Calu3 (cell line): ENCODE measurements at places on chromosomes 1 and 21.

- DNase-seq = no peak
Observed at GRCh38 chr1:243441601-243442000, 185.8 kb downstream of the SDCCAG8 start.

DNA sequence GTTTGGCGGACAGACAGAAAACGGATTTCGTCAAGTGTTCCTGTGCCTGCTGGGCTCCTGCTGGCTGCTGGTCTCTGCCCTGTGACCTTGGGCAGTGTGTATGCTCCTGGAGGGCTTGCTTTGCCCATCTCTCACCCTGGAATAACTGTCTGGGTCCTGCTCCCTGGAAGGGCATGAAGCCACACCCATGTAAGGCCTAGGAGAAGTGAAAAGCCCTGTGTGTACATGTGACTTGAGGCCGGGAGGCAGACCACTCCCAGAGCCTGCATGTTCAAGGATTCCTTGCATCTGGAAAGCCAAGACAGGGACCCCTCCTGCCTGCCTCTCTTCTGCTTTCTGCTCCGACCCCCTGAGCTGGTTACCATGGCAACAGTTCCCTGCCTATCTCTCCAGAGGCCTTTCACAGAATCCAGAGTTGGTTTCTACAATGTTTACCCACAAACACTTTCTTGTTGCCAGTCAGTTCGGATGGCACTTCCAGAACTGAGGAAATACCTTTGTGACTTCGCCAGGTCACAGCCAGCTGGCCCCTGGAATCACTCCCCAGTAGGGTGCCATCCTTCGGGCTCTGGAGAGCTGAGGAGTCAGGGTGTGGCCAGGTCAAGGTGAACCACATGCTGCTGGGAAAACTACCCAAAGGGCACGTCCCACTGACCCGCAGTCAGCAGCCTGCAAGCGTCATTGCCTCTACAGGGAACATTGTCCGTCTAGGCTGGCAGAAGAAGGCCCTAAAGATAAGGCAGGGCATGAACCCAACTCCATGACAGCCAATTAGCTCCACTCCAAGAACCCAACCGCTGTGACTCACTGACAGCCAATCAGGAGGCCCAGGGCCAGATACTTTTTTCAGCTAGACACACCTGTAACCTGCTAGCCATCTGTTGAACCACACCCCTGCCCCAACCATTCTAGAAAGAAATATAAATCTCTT, 14.7 kb upstream of the GPR37L1 start:
- peak; percentile 77 for DNase-seq

DNA sequence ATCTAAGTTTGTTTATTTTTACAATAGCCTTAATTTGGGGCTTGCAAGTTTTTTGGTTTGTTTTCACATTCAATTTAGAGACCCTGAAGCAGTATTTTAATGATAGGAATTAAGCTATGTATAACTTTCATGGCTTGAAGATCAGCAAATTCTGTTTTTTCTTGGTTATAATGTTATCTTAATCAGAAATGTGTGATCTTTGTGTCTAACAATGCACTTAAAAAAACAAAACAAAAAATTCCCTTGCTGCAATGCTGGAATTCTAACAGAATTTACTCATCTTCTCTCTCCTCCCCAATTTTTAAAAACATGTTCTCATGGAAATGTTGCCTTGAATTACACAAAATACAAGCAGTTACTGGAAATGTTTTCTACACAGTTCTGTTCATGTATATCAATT, 113.1 kb downstream of the OLFML2B start:
- no peak for DNase-seq

GRCh38 chr1:62230718-62231117, 36.1 kb downstream of the L1TD1 start:
- DNase-seq = peak; percentile 44

GRCh38 chr1:178630417-178630816, 94.6 kb upstream of the RALGPS2 start:
- DNase-seq = no peak

DNA sequence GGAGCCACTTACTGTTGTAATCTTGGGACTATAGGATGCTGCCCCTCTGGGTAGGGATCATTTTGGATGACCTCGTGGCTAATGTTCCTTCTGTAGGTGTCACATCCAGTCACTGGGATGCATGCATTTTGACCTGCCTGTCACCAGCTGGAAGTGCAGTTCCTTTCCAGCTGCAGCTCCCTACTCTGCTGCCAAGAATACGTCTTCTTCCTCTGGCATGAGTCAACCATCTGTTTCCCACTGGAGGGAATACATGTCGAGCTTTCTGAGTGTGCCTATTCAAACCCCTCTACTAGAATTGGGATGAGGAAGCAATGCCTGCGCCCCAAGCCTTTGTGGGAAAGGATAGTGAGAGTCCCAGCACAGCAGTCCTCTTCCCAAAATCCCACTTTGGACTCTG, 415.5 kb upstream of the ADAMTS5 start:
- DNase-seq = no peak

GRCh38 chr21:46180079-46180722, 4.1 kb downstream of the SPATC1L start:
- DNase-seq = no peak

GRCh38 chr1:83697220-83697619, 301.7 kb downstream of the TTLL7 start:
- DNase-seq = no peak

DNA sequence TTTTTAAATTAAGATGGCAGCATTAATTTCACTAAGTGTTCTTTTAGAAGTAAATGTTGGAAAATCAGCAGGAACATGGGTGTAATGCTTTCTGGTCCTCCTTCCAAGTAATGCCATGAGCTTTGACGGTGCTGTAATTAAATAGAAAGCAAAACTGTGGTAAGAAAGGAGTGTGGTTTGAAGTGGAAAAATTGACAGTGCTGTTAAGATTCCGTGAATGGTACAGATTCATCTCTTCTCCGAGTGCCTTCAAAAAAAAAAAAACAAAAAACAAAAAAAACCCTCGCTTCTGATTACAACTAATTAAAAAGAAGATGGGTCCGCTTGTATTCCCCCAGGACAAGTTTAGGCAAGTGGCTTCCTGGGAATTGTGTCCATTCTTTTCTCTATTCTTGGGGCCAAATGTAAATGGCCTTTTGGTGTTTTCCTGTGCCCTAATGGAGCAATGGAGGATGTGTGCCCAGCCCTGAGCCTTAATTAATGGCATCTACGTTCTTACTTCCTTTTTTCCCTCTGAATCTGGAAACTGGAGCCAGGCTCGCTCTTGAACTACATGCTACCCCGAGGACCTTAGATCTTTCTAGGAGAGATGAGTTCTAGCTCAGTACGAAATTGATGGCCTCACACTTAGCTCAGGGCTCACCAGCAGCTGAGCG, 5.1 kb downstream of the LMO4 start:
- DNase-seq = no peak

DNA sequence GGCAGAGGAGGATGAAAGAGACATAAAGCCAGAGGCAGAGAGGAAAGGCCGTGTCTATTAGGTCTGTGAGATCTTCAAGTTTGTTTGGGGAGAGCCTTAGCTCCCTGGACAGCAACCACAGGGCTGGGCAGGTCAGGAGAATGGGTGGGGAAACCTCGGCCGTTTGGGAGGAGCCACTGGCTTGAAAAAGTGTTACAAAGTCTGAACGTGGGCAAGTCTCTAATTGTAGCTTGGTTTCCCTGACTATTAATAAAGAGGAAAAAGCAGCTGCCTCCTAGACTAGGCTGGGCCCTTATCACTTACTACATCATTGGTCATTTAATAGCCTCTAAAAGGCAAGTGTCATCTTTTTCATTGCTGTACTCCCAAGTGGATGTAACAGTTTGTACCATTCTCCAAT, at the start of gene CCDC17:
Gene CCDC17 (minus strand): TSS at position 83 of the 400 bp plus-strand sequence. CDS start 145 bp downstream, outside the sequence.
- no peak for DNase-seq

- DNase-seq = peak; percentile 44
Observed at GRCh38 chr1:182484531-182485257, 34.7 kb downstream of the RGSL1 start.

- DNase-seq = no peak
Observed at GRCh38 chr1:6330410-6330911, 63.1 kb downstream of the ACOT7 start.

DNA sequence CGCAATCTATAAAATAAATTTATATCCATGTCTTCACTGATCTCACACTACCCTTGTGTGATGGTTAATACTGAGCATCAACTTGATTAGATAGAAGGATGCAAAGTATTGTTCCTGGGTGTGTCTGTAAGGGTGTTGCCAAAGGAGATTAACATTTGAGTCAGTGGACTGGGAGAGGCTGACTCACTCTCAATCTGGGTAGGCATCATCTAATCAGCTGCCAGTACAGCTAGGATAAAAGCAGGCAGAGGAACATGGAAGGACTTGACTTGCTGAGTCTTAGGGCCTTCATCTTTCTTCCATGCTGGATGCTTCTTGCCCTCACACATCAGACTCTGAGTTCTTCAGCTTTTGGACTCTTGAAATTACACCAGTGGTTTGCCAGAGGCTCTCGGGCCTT, 615.4 kb downstream of the AGBL4 start:
- DNase-seq = no peak

GRCh38 chr1:1212780-1213344, 1.1 kb downstream of the TNFRSF4 start:
- DNase-seq = no peak

GRCh38 chr1:246372559-246372958, 134.5 kb downstream of the SMYD3 start:
- DNase-seq = no peak

DNA sequence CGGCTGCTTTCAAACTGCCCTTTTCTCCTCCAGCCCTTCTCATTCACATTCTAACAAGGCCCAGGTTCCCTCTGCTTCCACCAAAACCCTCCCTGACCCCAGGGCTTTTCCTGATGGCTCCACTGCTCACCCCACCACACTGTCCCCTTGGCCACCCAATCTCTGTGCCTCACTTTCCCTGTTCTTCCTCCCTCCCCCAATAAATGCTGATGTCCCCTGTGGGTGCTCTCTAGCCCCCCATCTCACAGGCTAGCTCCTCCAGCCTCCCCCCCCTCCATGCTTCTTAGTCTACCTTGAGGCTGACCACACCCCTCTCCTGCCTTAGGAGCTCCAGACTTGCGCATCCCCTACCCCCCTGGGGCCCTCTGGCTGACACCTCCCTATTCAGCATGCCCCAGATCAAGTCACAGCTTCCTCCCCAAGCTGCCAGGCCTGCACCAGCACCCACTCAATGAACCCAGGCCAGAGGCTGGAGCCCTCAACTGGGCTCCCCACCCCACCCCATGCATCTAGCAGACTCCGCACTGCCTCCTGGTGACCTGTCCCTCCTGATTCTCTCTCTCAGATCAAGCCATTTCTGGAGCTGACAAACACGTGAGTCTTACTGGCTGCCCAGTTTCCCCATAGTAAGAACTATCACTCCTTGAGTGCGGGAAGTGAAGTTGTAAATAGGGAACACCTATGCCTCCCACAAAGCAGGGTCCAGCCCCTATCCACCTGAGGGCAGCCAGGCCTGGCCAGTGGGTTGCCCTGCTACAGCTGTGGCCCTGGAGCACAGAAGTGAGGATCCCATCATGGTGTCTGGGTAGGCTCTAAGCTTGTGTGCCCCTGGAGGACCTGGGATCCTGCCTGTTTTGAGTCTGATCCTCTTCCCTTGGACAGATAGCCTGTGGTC, 117.9 kb downstream of the DMRTB1 start:
- DNase-seq = no peak

GRCh38 chr1:246782120-246782900, 58.1 kb downstream of the SCCPDH start:
- no peak for DNase-seq

GRCh38 chr1:179311149-179311700, 17.6 kb downstream of the SOAT1 start:
- no peak for DNase-seq

- DNase-seq = no peak
Observed at GRCh38 chr1:209029737-209030136, 553.8 kb upstream of the CAMK1G start.

GRCh38 chr1:237566581-237566980, 324.1 kb downstream of the ZP4 start:
- no peak for DNase-seq

- DNase-seq = no peak
Observed at GRCh38 chr1:12506281-12507280, 111.4 kb downstream of the DHRS3 start.

- no peak for DNase-seq
Observed at GRCh38 chr1:106233511-106233910, 823.0 kb upstream of the PRMT6 start.

DNA sequence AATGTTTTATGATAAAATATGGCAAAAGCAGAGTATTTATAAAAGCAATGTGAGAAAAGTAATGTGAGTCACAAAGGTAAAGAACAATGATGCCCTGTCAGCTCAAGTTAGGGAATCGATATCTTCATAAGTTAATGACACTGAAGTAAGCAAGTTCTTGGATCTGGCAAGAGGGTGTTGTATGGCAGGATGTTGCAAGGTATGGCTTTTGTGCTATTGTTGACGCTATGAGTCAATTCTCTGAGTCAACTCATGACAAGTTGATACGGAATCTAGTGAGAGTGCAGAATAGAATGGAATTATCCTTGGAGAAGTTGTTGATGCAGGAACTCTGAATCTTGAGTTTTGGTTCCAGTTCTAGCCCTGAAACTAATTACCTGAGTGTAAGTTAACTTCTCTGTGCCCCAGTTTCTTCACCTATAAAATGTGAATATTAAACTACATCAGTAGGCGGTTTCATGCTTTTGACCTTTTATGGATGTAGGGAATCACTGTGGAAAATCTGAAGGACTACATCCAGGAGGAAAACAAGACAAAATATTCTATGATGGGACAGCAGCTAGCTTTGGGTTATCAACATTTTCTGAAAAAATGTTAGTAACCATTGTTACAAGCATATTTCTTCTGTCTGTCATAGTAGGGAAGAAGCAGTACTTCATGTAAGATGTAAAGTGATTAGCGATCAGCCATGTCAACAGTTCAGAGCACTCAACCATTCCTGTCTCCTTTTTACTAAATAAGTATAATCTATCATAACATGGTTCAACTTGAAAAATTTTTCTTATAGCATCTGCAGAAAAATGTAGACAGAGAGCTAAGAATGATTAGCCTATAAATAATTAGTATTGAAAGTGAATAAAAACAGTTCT, 96.9 kb downstream of the ATP6V1G3 start:
- peak; percentile 76 for DNase-seq

DNA sequence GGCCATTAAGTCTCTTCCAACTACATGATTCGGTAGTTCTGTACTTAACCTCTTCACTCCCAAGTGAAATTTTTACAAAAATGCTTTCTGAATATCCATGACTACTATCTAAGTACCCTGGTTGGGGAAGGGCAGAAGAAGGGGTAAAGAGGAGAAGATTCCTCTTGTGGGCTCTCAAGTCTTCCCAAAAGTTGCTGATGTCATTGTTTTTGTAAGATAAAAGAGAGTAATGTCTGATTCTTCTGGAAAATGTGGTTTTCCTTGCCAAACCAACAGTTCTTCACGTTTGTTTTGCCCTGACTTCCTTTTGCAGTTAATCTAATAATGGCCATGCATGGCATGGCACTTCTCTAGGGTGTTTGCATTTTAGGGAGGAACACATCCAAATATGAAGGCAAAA, 34.7 kb upstream of the AK4 start:
- DNase-seq = no peak

- DNase-seq = no peak
Observed at GRCh38 chr1:226034482-226034881, 28.0 kb upstream of the H3-3A start.

- no peak for DNase-seq
Observed at GRCh38 chr1:25617625-25618432, 1.2 kb downstream of the MAN1C1 start.

GRCh38 chr1:198601936-198602889, 36.6 kb upstream of the PTPRC start:
- DNase-seq = no peak

GRCh38 chr1:54510715-54511270, 37.2 kb upstream of the ACOT11 start:
- DNase-seq = no peak
